Vagina (tissue), 2 donors: ENCODE measurements at places on chromosomes 5 and 9.

DNA sequence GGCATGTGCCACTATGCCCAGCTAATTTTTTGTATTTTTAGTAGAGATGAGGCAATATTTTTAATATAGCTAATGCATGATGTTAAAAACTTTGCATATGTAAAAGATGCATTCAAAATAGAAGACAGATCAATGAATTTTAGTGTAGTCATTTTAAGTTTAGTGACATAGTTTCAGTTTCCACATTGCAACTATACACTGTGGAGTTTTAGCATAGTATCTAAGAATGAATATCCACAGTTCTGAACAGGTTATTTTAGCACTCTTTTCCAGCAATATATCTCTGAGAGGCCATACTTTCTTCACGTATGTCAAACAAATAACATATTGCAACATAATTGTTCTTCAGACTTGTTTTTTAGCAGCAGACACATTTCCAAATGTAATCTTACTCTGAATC is 39.3 kb downstream of the RAB24 start:
- DNase-seq, result no peak

GRCh38 chr9:16986556-16986955 is 116.1 kb upstream of the BNC2 start:
- no peak for DNase-seq

- no peak for DNase-seq
Measured at GRCh38 chr5:130479045-130479804, 575.0 kb downstream of the CHSY3 start.

- DNase-seq, result no peak
Measured at GRCh38 chr5:146765089-146765832, 113.3 kb downstream of the PPP2R2B start.

- no peak for DNase-seq
Measured at GRCh38 chr9:84136119-84136868, 155.7 kb downstream of the RMI1 start.
